Right lobe of liver (tissue), 6 donors: ENCODE measurements at places on chromosomes 16 and 17. TPM values are rescaled to one million over a fixed set of nuclear protein-coding genes. Genes with fewer than 3 reads are reported as not detected.

DNAJC7 gene
- total RNA-seq = 34.7 TPM

DNA sequence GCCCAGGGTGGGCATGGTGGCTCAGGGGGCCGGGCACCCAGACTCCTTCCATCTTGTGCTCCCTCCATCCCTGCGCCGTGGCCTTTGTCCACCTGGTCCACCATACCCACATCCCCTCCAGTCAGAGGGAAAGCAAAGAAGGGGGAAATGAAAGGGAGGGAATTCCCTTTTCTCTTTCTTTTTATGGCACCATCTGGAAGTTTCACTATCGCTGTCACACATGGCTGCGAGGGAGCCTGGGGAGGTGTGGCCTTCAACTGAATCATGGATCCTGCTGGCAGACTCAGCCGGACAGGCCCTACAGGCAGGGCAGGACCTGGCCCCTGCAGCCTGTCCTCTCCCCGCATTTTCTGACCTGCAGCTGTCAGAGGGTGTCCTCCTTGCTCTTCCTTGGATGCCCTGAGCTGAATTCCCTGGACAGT, 6.2 kb downstream of the SLC12A3 start:
- no peaks in the 10 kb centered on the region for H3K36me3 ChIP-seq
- no peaks in the 10 kb centered on the region for H3K4me1 ChIP-seq
- no peaks in the 10 kb centered on the region for H3K27me3 ChIP-seq
- H3K27ac ChIP-seq = no peak overlapping the region

DNA sequence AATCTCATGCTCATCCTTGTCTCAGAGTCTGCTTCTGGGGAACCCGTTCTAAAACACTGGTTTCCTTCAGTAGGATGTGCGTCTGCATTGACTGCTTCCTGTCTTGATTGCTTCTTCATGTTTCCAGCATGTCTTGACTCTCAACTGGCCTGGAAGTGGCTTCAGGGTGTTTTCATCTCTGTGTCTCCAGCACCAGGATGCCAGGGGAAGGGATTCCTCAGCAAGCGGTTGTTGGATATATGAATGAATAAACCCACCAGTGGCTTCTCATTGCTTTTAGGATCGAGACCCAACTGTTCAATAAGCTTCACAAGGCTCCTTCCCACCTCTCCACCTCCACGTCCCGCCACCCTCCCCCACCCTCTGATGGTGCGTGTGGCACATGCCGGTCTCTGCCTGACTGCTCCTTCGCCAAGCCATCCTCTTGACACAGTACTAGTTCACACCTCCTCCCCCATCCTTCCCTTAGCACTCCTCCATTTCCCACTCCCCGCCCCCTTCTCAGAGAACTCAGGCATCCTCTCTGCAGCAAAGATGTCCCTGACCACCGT, 14.1 kb upstream of the TNS4 start:
- no peak overlapping the region for H3K4me3 ChIP-seq
- H3K36me3 ChIP-seq = no peaks in the 10 kb centered on the region
- H3K27me3 ChIP-seq = no peaks in the 10 kb centered on the region
- no peak for DNase-seq
- H3K27ac ChIP-seq = no peak overlapping the region
- H3K4me1 ChIP-seq = no peaks in the 10 kb centered on the region

DNA sequence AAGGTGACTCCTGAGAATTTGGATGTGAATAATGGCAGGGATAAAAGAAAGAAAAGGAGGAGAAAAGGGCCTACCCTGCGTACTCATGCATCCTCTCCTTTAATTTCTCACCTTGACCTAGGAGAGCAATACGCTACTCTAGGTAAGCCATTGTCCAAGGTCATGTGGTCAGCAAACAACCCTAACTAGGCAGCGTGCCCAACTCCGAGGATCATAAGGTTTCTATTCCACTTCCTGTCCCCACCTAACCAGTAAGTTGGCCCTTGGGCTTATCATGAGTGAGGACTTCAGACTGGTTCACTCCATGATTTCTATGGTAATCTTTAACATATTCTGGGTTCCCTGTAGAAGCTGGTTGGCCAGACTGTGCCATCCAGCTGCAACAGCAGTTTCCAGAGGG, 315.1 kb upstream of the CCL2 start:
- H3K36me3 ChIP-seq = no peaks in the 10 kb centered on the region
- H3K4me1 ChIP-seq = no peaks in the 10 kb centered on the region
- H3K4me3 ChIP-seq = no peak overlapping the region
- no peak for DNase-seq
- H3K27ac ChIP-seq = no peak overlapping the region

DNA sequence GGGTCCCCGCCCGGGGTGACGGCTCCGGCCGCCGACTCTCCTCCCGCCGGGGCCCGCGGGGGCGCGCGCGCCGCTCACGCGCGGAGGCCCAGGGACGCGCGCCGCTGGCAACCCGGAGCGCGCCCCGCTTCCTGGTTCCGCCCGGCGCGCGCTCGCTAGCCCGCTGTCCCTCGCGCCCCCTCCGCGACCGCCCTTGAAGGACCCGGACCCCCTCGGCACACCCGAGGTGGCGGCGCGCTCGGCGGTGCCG, at the start of gene STAT5B:
Gene STAT5B, minus strand, starts transcription at position 33 of the 250 bp plus-strand sequence. CDS start 44,264 bp downstream, outside the sequence.
- no peaks in the 10 kb centered on the region for H3K4me1 ChIP-seq
- peak; percentile 81 for DNase-seq
- no peaks in the 10 kb centered on the region for H3K36me3 ChIP-seq
- peak within 1 kb of the TSS; percentile 90 for H3K4me3 ChIP-seq
- peak within 1 kb of the TSS; percentile 98 for H3K27ac ChIP-seq

P2RX1 gene
- 0.68 TPM for total RNA-seq

HS3ST2 gene
- 1.8 TPM for total RNA-seq
